ENCODE measurements at places on chromosomes 3 and 15. TPM values are rescaled to one million over a fixed set of nuclear protein-coding genes. Genes with fewer than 3 reads are reported as not detected.

Gene SLC7A14
- polyA plus RNA-seq = 0.10 TPM

Gene VWA5B2
- polyA plus RNA-seq = 3.5 TPM

Gene PLIN1
- polyA plus RNA-seq = 0.12 TPM

Gene RBMS3
- 3.7 TPM for polyA plus RNA-seq

Gene GPR149
- not detected for polyA plus RNA-seq

Gene OPA1
- 14.6 TPM for polyA plus RNA-seq

Gene RETNLB
- not detected for polyA plus RNA-seq

Gene TUBGCP5
- polyA plus RNA-seq = 9.0 TPM

Gene TRIM59
- polyA plus RNA-seq = 0.68 TPM

Gene WDR49
- not detected for polyA plus RNA-seq

Gene DCLK3
- polyA plus RNA-seq = not detected

Gene ANKRD63
- polyA plus RNA-seq = not detected

Gene IL5RA
- polyA plus RNA-seq = 0.19 TPM

Gene SNX22
- 4.5 TPM for polyA plus RNA-seq

Gene PCOLCE2
- polyA plus RNA-seq = 0.75 TPM
